ENCODE measurements at places on chromosomes 7 and 10.

GRCh38 chr7:112869111-112869774 is 79.0 kb upstream of the TMEM168 start:
- peak; percentile 22 for DNase-seq

DNA sequence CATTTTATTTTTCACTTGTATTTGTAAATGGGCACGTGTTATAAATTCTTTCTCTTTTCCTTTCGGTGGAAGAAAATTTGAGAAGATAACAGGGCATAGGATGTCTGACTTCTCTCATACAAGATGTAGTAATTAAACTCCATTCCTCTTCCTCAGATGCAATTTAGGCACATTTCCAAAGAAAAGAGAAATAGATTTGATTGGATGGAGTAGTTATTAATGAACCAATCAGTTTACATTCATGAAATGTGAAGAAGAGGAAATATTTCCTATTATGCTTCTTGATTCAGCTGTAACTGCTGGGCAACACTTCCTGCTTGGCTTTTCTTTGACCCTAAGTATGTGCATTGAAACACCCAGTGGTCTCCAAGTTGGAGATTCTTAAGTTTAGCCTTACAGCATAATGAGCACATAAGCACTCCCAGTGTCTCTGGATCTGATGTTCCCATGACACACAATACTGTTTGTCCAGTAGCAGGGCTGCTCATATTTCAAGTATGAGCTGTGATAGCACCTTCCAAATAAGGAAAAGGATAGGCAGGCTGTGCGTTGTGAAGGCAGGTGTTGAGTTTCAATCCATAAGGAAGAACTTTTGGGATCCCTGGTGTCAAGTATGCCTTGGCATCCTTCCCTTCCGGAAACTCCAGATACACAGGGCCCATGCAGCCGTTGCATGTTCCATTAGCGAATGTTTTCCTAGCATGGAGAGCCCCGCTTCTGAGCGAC is 33.4 kb upstream of the COBL start:
- no peak for DNase-seq

- no peak for DNase-seq
Measured at GRCh38 chr10:17453373-17454091, 863 bp downstream of the ST8SIA6 start.

DNA sequence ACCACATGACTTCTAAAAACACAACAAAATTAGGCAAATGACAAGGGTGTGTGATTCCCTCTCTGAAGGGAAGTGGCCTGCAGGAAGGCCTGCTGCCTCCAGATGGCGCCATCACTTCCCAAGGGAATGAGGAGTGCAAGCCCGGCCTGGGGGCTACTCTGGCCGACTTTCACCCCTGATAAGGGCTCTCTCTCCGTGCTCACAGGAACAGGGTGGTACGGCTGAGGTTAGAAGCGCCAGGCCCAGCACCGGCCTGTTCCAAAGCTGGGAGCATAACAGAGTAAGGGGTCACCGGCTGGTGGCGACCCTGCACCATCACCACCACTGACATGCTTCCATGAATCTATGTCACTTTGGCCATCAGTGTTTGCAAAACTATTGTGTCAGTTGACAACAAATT is 13.1 kb downstream of the RBP3 start:
- no peak for DNase-seq

- peak; percentile 73 for DNase-seq
Measured at GRCh38 chr7:142785841-142786250, 15.1 kb downstream of the PRSS2 start.

GRCh38 chr7:88184848-88185304 is 35.0 kb downstream of the SRI start:
- no peak for DNase-seq

DNA sequence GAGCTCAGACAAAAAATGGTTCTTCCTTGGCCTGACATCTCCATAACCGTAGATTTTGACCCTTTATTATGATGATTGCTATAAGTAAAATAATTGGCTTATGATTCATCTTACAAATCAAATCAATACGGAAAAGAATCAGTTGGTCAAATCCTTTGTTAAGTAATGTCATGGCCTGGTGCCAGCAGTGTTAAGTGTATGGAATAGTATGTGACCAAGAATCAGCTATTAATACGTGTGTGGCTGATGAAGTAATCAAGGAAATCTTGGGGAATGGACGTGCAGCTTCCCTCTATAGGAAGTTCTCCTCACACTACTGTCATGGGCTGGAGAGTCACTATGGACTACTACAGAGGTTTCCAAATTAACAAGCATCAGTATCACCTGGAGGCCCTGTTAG is 230.6 kb downstream of the TWIST1 start:
- DNase-seq: no peak

GRCh38 chr10:109919220-109919619 is 4.1 kb downstream of the XPNPEP1 start:
- no peak for DNase-seq

DNA sequence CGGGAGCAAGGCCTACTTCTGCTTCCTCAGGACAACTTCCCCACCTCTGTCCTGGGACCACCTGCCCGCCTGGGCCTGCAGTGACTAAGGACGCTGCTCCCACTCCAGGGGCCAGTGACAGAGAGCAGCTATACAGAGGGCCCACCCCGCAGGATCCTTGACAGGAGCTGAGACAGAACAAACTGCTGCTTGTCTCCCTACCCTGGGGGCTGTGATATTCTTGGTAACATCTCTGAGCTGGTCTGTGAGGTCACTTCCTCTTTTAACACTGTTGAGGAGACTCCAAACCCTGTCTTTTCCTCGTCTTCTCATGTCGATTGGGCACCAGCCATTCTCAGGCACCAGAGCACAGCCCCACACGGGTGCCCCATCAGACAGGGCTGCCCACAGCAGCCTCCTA is 6.9 kb upstream of the MRPS24 start:
- no peak for DNase-seq

GRCh38 chr10:28728366-28728765 is 51.0 kb downstream of the BAMBI start:
- no peak for DNase-seq

DNA sequence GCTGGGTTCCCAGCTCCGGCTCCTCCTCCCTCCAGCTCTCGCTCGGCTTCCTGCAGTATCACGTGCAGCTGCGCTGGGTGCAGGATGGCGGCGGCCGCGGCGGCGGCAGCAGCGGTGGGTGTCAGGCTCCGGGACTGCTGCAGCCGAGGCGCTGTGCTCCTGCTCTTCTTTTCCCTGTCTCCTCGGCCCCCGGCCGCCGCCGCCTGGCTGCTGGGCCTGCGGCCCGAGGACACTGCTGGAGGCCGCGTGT is at the start of gene CNNM1:
TSS of gene CNNM1 (plus strand) at position 53 of the 250 bp plus-strand sequence. CDS start at position 85, 32 bp downstream.
- no peak for DNase-seq

DNA sequence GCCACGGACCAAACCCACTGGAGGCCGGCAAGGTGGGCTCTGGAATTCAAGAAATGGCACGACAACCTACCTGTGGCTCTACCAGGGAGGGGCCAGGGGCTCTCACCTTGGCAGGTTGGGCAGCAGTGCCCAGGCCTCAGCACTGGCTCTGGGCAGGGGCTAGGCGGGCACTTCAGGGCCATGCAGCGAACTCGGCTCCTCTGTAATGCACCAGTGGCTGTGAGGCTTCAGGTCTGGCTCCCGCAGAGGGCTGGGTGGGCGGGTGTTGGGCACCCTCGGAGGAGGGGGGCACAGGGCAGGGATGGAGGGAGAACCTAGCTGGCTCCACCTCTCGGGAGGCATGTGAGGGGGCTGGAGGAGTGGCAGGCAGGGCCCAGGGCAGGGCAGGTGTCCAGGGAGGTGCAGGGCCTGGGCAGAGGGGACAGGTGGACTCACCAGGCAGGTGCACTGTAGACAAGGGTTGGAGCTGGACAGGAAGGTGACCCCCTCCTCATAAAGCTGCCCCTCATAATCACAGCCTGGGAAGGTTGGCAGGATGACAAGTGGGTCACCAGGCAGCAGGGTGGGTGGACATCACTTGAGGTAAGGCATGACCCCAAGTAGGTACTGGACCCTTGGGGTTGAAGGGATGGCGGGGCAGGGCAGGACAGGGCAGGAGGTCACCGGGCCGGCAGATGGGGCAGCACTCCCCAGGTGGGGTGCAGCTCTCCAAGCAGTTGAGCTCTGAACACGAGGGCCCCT is 6.7 kb downstream of the KCP start:
- DNase-seq: no peak

GRCh38 chr10:26994743-26995142 is 105.6 kb downstream of the ANKRD26 start:
- DNase-seq: no peak

DNA sequence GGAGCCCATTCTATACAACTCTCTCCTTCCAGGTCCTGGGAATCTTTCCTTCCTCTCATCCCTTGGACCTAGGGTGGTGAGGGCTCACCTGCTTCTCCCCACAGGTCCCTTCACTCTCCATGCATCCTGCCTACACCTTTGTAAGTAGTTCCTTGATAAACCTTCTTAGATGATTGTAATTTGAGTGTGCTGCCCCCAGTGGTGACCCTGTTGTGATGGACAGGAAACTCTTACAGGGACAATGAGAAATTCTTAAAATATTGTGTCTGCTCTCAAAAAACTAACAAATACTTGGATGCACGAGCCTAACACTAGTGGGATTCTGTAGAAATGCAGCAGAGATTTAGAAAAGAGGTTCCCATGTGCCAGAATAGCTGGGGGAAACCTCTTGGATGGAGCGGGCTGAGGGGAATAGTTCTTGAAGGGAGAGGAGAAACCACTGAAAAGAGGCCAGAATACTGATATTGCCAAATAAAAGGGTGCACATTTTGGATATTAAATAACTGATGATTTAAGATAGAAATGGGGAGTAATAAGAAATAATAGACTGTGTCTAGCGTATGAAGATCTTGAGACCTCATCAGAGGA is 6.7 kb upstream of the PAXIP1 start:
- no peak for DNase-seq

DNA sequence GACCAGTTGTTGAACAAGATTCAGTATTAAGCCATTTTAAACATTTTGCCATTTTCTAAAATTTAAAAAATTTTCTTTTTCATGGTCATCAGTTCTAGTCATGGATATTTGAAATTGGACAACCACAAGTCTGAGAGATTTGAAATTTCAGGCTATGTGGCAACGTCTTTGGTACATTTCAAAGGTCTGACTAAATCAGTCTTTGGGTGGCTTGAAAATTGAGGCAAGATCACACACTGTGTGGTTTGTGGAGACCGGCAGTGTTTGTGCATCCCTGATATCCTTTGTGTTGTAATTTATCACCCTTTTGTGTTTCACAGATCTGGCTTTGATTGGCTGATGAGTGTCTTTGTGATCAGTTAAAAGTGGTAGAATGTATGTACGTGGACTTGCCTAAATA is 35.7 kb downstream of the CCAR1 start:
- DNase-seq: no peak

DNA sequence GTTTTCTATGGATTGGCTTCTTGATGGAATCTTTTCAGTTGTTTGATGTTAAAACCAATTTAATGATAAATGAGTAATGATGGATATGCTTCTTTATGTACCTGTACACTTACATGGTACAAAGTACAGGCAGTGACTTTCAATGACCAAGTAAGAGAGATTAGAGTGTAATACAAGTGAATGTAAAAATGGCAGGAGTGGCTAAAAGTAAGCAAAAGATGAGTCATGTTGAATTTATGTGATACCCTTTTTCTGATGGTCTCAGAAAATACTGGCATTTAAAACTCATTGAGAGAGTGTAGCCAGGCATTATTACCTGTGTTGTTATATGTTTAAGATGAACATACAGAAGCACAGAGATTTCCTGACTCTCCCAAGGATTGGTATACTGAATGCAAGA is 97.1 kb downstream of the GPR85 start:
- no peak for DNase-seq

DNA sequence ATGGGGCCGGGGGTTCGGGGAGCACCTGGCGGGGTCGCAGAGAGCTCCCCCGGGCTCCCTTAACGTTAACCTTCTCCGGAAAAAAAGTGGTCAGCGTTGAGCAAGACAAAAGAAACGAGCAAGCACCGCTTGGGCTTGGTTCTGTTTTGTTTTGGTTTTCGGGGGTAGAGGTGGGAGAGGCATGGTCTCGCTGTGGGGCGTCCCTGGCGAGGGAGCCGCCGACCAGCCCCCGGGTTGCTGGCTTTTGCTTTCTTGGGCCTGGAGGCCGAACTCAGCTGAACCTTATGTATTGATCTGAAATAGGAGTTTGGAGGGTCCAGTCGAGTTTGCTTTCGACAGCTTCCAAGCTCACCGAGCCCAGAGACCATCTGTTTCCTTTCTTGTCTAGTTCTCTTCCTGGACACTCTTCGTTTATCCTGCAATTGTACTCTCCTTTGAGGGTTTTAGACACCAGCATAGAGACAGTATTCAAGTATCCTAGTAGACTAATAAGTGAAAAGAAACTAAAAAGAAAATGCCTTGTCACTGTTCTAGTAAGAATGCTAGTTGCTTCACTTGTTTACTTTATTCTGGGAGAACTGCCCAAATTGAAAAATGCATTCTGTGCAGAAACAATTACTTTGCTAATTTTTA is 980 bp downstream of the FHIP2A start:
- DNase-seq: no peak
